ENCODE measurements at places on chromosomes 3 and 15.

GRCh38 chr3:120481081-120481480, 30.3 kb upstream of the FSTL1 start:
- DNase-seq = no peak

GRCh38 chr15:51620641-51621040, 1.9 kb downstream of the DMXL2 start:
- no peak for DNase-seq

- DNase-seq = no peak
These were observed 160.2 kb downstream of the XXYLT1 start for GRCh38 chr3:195110647-195111318.

DNA sequence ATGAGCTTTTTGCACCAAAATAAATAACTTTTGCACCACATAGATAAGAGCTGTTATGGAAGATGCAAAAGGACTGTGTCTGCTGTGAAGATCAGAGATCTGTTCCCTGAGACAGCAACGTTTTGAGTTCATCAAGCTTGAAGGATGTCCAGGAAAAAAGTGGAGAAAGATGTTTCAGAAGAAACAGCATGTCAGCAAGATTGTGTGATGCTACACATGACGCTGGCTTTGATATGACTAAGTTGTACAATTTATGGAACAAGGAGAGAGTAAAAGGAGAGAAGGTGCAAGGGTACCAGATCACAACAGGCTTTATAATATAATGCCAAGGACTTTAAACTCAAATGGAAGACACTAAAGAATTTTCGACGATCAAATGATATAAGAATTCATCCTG, 16.6 kb downstream of the TJP1 start:
- DNase-seq = no peak

DNA sequence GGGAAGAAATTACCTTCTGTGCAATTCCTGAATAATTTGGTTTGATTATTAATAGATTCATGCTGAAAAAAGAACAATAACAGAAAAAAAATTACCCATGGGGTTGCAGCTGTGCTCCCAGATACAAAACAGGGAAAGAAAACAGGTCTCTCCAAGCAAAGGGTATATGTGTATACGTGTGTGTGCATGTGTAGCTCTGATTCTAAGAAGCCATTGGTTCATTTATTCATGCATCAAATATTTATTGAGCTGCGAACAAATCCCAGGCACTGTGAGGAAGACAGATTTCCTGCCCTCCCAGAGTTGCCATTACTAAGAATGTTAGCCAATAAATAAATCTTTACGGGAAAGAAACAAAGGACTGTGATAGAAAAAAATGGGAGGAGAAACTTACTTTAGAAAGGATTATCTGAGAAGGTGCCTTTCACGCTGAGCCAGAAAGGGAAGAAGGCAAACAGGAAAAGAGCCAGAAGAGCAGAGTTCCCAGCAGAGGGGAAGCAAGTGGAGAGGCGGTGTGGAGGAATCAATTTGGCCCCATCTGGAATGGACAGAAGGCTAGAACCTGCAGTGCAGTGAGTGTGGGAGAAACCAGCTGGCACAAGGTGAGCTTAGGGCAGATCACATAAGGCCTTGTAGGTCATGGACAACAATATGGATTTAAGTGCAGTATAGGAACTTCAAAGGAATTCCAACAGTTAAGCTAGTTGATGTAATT, 20.7 kb downstream of the CHL1 start:
- no peak for DNase-seq

GRCh38 chr3:127783642-127784160, 38.6 kb downstream of the MGLL start:
- no peak for DNase-seq

DNA sequence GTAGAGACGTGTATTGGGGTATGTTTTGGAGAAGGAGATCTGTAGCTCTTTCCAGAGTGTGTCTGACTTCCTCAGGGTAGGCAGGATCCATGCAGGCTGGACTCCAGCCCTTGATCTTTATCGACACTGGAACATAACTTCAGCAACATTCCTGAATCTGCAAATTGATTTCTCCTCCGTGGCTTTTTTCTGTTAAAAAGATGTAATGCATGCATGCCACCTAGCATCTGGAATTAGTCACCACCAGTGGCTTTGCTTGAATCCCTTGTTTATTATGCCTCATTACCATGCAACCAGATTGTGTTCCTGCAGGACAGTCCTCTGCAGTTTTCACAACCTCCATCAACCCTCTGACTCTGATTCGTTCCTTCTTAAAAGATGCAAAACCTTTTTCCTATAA, 86.1 kb downstream of the CCNL1 start:
- DNase-seq = peak; percentile 42

DNA sequence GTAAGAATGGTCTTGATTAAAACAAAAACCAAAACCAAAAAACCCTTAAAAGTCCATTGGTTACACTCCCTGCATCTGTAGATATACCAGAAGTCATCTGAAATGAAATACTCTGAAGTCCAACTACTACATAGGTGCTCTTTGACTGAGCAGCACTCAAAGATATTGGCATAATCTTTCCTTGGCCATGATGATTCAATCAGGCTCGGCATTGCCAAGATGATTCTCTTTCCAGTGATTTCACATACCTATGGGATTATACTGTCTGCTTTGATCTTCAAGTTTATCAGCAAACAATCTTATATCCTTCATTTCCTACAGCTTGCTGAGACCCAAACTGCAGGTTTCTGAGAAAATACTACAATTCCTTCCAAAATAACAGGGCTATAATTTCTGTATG, 35.9 kb upstream of the DIPK2A start:
- DNase-seq = no peak

- no peak for DNase-seq
These were observed 9.9 kb downstream of the THSD4 start for GRCh38 chr15:71124937-71125790.

GRCh38 chr3:37505415-37505814, 331.0 kb upstream of the LRRFIP2 start:
- no peak for DNase-seq

- DNase-seq = no peak
These were observed 48.8 kb downstream of the BLM start for GRCh38 chr15:90765966-90766365.

DNA sequence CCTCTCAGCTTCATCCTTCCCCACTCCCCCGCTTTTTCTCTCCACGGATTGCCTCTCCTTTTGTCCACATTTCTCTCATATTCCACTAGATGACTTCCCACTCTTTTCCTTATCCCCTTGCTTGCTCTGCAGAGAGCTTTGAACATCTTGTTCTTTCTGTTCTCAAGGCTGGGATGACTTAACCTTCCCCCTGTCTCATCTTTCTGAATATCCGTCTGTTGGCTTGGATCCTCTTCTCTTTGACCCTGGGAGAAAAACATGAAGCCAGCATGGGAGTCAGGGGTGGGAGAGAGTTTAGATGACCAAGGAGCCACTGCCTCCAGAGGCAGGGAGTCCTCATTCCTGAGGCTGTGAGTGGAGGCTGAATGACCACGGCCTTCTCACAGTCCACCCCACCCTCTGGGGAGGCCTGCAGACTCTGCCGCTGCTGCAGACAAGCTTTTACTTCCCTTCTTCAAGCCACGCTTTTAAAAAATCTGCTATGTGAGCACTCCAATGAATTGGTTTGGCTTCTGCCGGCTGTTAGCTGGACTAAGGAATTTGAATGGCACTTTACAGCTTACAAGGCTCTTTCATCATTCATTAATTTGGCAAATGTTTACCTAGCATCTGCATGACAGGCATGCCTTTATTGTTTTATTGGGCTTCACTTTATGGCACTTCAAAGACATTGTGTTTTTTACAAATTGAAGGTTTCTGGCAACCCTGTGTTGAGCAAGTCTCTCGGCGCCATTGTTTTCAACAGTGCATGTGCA, 111.6 kb upstream of the SLC6A6 start:
- DNase-seq = no peak

DNA sequence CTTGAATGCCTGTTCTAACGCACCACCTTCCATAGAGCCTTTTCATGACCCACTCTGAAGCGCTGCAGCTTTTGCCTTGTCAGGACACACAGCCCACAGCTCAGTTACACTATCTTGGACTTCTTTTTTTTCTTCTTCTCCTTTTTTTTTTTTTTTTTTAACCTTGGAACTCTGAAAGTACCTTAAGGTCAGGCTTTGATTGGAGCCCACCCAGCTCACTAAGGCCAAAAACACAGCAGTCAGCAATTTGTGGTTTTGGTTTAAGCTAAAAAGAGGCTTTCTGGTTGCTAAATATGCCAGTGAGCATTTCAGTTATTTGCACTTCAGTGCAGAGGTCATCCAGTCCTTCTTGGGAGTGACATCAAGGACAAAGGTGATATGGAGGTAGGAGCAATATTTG, 1.7 kb downstream of the SLC25A20 start:
- DNase-seq = no peak

DNA sequence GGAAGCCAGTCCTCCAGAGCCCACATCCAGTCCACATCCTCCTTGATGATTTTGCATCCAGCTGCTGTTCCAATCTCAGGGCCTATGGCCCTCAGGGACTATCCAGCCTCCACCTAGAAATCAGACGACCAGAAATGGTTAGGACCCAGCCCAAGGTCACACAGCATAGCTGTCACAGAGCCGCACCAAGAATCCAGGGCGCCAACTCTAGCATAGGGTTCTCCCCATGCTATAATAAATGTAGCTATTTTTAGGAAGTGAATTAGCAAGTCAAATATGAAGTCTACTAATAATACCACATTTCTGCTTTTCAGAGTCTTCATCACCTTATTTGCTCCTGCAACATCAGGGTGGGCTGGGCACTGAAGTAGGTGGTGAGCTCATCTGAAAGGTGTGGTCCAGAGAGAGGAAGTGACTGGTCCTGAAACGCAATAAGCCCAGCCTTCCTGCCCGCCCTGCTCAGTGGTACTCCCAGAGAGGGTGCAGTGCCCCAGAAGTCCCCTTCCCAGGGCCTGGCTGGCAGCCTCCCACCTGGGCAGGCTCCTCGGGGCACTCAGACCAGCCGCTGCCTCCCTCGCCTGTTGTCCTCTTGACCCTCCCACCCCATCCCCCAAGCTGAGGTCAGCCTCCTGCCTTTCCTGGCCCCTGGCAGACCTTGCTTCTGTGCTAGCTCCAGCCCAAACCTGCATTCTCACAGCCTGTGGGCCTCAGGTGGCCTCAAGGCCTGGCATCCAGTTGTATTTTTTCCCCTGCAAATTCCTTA, 17.6 kb upstream of the CYP11A1 start:
- DNase-seq = no peak

GRCh38 chr3:193744048-193744821, 151.2 kb downstream of the OPA1 start:
- no peak for DNase-seq

GRCh38 chr3:57227930-57228751, 612 bp downstream of the APPL1 start:
- DNase-seq = peak; percentile 59

DNA sequence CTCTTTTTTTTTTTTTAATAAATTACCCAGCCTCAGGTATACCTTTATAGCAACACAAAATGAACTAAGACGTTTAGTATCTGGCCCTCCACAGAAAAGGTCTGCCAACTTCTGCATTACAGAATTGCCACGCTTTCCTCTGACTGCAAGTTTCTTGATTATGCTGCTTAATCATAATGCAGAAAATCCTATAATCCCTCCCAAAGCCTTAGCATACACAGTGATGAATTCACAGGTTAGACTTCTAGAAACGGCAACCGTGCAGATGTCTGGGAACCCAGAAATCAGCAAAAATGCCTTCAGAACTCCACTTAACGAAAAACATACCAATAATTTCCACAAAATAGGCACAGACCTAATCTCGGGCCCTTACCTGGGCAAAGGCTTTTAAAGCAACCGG, 144.7 kb upstream of the FRMD4B start:
- DNase-seq = no peak

DNA sequence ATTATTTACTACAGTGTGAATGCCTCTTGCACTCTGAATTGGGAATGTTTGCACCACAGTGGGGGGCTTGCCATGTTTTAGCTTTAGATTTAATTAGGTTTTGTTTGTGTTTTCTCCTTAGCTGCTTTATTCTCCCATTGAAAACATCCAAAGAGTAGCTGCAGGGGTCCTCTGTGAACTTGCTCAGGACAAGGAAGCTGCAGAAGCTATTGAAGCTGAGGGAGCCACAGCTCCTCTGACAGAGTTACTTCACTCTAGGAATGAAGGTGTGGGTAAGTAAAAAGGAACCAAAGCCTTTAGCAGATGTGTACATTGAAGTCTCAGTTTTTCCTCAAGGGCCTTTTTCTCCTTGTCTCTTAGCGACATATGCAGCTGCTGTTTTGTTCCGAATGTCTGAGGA, 36.9 kb downstream of the CTNNB1 start:
- DNase-seq = no peak

GRCh38 chr3:192860454-192860853, 57.2 kb downstream of the MB21D2 start:
- DNase-seq = no peak

DNA sequence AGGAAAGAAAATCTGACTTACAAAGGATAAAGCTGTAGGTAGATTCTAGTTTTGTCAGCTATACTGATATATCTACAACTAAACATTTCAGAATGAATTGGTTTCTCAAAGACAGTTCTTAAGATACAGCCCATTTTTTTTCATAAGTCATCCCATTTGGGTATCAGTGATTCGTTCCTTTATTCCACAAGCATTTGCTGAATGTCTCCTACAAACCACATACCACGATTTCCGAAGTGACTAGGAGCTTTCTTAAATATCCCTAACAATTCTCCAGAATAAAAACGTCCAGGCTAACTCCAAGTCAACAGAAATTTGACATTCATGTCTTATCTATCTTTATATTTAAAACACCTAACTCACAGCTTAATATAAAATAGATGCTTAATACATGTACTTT, 59.8 kb downstream of the TP53BP1 start:
- DNase-seq = no peak

- no peak for DNase-seq
These were observed 40.9 kb upstream of the LDHAL6B start for GRCh38 chr15:59165726-59166125.

DNA sequence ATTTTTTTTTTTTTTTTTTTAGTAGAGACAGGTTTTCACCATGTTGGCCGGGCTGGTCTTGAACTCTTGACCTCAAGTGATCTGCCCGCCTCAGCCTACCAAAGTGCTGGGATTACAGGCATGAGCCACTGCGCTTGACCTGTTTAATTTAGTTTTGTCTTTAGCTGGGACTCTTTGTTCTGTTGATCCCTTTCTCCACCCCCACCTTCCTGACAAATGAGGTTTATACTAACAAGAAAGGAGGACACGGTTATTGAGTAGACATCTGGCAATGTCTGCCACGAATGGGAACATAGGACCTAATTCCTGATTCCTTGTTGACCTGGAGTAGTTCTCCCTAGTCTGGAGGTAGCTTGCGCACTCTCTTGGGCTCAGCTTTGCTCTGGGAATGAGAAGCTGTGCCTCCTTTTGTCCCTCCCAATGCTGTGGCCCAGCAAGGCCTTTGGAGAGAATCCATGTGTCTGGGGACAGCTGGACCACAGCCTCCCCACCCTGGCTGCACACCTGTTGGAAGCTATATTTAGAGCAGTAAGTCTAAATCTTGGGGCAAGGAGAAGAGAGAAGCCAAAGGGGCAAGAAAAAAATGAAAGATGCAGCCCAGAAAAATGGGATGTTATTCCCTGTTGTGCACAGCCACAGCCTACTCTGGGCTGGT, 53.2 kb upstream of the ADPGK start:
- no peak for DNase-seq

DNA sequence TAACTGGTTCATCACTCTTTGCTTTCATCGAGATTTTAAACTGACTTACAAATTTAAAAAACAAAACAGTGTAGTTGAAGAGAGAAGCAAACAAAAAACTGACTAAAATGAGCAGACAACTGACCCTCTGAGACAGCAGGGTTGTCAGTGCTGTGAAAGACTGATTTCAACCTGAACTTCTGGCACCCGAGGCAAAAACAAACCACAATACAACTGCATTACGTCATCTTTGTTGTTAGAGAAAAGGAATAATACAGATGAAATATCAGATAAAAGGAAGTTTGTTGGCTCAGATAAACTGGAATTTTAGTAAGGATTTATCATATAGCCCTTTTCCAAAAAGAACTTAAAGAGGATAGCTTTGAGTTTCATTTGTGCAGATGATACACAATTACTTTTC, 51.1 kb downstream of the PARP15 start:
- DNase-seq = no peak

Data from SK-N-SH (cell line).